ENCODE measurements at places on chromosomes 16 and 17. TPM values are rescaled to one million over a fixed set of nuclear protein-coding genes. Genes with fewer than 3 reads are reported as not detected.

ERN2 gene
- not detected for total RNA-seq

HOXB8 gene
- total RNA-seq = not detected

- peak; percentile 36 for DNase-seq
Measured at GRCh38 chr16:55370762-55371482, 46.9 kb downstream of the IRX6 start.

- DNase-seq = no peak
Measured at GRCh38 chr17:82218349-82219075, 5.9 kb upstream of the CCDC57 start.

DNA sequence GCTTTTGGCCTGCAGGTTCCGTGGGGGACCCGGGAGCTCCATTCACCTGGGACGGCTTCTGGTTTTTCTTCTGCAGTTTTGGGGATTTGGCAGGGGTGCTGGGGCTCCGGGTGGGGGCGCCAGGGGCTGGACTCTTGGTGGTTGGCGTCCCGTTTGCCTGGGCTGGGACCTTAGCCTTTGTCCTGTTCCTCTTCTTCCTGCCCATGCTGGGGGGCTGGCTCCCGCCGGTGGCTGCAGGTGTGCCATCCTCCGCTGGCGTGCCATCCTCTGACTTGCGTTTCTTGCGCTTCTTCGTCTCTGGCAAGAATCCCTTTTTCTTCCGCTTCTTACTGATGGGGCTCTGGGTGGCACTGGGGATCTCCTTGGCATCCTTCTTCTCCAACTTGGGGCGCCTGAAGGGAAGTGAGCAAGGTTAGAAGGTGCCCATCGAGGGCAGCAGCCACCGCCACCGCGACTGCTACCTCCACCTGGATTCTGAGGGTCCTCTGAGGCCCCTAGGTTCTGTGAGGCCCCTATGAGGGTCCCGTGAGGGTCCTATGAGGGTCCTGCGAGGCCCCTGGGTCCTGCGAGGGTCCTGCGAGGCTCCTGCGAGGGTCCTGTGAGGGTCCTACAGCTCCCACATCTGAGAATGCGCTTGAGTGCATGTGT is 15.5 kb downstream of the MYBBP1A start:
- DNase-seq = no peak

DNA sequence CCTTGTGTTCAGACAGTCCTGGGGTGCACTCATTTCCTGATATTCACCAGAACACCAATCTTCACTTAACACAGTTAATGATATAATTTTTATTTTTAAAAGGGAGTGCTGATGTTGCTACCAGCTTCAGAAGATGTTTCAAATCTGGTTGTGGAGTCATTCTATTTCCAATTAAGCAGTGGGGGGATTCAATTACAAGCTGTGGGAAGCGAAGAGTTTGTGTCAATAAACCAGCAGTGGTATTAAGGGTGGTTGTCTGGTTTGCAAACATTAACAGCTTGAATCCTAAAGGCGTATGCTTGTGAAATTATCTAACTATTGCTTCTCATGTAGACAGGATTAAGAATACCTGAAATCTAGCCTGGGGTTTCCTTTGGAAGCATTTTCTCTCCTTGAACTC is 1637.5 kb upstream of the GOT2 start:
- no peak for DNase-seq

DNA sequence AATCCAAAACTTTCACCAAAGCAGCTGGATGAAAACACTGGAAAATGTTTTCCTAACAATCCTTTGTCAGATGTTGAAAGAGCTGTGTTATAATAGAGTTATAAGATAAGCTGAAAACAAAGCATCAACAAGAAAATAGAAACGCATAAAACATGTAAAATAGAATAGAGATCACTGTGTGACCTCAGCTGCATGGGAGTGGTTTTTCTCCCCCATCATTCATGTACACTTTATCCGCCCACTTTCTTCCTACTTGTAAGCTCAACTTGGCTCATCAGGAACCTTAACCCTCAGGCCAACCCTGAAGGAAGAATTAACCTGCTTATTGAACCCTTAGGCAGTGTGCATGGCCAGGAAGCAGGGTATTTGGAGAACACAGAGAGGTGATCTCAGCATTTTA is 238.5 kb upstream of the PMFBP1 start:
- DNase-seq = no peak

DNA sequence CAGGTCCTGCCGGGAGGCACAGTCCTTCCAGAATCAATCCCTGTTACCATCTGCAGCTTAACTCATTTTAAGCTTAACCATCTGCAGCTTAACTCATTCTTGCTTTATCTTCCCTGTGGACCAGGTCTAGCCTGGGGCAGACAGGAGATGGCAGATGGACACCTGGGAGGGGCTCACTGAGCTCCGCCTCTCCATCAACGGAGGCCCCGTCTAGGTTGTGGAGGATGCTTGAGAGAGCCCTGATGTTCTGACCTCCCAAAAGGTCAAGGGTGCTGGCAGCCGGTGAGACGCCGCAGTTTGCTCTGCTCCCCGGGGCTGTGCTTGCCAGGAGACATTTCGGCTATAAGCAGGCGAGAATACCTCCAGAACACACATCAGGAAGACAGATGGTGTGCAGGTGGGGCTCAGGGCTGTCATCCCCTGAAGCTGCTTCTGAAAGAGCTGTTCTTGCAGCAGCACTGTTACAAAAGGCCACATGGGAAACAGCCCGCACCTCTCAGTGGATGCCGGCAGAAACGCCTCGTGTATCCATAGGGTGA is 41.3 kb downstream of the BAIAP2 start:
- DNase-seq = no peak

GRCh38 chr17:27818401-27819105 is 18.2 kb upstream of the NOS2 start:
- DNase-seq = no peak

DNA sequence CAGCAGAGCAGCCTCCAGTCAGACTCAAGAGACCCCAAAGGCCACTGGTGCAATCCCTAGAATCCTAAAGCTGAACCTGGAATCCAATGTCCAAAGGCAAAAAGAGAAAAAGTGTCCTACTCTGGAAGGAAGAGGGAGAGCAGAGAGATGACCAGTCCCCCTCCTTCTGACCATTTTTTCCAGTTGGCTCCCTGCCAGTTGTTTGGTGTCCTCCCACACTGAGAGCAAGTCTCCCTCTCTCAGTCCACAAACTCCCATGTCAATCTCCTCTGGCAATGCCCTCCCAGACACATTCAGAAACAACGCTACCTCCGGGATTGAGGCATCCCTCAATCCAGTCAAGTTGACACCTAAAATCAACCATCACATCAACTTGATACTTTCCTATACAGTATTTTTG is 4.3 kb upstream of the CLEC19A start:
- DNase-seq = no peak

CYB561 gene
- total RNA-seq = 12.9 TPM

SRCIN1 gene
- total RNA-seq = under 0.01 TPM

DNA sequence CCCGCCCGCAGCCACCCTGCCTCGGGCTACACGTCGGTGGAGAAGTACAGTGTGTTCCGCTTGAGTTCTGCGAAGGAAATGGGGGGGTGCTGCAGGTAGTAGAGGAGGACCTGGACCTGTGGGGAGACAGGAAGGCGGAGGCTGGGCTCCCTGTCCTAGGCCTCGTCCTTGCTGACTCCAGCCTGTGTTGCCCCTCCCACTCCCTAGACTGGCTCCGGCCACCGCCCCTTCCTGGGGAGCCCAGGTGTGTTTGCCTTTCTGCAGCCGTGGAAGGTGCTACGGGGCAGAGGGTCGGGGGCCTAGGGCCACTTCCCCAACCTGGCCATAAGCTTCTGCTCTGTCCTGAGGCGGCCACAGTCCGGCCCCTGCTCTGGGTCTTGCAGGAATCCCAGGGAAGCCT is 9.1 kb downstream of the TIMM22 start:
- DNase-seq = no peak

- DNase-seq = peak; percentile 19
Measured at GRCh38 chr17:47719411-47720152, 13.5 kb upstream of the TBX21 start.

DNA sequence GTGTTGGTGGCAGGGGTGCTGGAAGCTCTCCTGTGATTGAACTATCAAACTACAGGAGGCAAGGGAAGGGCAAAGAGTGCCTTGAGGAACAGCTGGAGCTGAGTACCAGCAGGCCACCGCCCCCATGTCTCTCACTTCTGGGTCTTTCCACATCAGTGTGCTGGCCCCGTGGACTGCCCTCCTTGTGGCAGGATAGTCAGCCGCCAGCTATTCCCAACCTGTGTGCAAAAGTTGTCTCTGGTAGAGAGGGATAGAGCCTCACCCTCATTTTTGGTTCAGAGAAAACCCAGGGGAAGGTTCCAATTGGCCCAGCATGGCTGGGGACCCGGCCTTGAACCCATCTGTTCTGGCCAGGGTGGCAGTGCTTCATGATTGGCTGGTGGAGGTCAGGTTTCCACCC is 211.8 kb downstream of the IRF8 start:
- no peak for DNase-seq

EIF3C gene
- total RNA-seq = 216 TPM

GRCh38 chr16:70720425-70721201 is 34.8 kb upstream of the MTSS2 start:
- DNase-seq = no peak

TMEM235 gene
- 0.22 TPM for total RNA-seq

GAS7 gene
- 3.0 TPM for total RNA-seq

GRCh38 chr17:79365836-79366770 is 244.7 kb downstream of the RBFOX3 start:
- no peak for DNase-seq

- DNase-seq = no peak
Measured at GRCh38 chr17:58344791-58345157, 7.2 kb downstream of the SUPT4H1 start.

DNA sequence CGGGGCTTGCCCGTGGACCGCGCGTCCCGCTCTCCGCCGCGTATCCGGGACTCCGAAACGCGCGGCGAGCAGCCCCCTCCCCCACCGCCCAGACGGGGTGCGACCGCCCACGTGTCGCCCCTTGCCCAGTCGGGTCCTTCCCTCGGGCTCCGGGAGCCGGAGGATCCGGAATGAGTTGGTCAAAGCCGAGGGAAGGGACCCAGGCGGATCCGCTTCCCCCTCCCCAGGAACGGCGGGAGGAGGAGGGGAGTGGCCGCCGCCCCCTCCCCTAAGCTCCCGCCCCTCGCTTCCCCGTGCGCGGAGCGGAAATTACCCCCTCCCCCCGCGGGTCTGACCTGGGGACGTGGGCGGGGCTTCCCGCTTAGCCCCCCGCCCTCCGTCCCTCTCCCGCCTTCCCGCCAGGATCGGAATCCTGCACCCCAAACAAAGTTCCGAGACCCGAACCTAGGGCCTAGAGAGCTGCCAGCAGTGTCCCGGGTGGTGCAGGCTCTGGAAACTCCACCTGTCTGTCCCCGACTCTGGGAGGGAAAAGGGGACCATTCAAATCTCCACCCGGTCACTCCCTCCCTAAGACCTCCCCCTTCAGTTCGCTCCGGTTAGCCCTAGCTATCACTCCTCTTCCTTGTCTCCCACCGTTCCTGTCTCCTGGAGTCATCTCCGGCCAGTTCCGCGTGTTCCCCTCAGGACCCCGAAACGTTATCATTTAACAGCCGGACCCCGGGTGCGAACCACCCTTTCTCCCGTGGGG is 1.0 kb upstream of the IGF2BP1 start:
- no peak for DNase-seq

DNA sequence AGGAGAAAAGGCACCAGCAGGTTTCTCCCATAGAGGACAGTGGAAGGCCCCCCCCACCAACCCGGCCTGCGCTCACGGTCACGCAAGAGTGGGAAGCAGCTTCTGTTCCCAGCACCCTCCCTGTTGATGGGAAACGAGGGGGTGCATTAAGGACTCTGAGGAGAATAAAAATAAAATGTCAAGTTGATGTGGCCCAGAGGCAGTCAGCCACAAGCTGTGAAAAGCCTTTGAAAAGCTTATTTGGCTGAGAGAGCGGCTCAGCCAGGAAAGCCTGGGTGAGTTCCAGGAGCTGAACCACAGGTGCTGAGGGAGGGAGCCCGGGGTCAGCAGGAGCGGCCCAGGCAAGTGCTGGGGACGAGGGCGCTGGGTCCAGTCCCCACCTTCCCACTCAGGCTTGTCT is 26.9 kb upstream of the SPATA32 start:
- DNase-seq = no peak

SPHK1 gene
- total RNA-seq = 276 TPM

ZP2 gene
- total RNA-seq = 0.22 TPM

DNA sequence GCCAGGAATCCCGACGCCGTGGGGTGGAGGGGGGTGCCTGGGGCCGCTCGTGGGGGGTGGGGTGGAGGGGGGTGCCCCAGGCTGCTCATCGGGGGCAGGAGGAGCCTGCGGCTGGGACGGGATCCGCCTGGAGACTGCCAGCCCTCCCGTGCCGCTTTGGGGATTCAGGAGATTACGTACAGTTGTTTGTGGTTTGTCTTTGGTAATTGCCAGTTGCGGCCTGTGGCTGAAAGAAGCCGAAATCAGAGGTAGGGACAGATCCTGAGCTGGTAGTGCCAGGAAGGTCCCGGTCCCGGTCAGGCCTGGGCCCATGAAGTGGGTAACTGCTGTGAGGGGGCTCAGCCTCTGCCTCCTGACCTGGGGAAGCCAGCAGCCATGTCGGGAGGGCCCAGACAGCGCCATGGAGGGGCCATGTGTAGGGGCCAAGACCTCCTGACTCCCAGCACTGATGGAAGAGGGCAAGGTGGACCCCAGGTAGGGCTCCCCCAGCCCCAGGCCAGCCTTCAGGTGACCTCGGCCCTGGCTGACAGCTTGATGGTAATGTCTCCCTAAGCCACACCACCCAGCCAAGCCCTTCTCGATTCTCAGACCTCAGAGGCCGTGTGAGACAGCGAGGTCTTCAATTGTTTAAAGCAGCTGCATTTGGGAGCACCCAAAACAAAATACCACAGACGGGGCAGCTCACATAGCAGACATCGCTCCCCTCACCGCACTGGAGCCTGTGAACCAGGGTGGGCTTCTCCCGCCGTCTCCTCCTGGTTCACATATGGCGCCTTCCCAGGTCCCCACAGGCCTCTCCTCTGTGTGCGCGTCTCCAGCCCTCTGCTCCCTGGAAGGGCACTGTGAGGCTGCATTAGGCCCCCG is 34.9 kb upstream of the SSTR5 start:
- DNase-seq = no peak

DNA sequence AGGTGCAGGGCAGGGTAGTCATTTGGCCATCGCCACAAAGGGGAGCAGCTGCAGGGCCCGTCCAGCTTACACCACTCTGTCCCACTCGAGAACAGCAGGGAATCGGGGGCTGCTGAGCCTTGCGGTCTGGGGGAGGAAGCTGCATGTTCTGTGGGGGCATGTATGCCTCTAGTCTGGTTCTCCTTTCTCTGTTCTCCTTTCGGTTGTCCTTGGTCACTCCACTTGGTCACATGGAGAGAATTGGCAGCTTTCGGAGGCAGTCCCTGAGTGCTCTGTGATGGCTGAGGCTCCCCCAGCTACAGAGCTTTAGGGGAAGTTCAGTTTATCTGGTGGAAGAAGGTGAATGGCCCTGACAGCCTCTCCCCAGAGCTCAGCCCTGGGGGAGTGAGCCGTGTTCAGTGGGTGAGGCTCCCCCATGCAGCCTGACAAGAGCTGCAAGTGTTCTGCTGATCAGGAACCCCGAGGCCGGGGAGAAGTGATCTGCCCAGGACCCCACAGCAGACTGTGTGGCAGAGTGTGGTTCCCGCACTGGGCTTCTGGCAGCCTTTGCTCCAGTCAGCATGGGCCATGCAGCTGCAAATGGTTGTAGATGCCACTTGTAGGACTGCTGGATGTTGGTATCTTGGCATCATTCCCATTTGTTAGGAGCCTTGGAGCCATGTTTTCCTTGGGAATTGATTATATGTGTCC is 22.3 kb upstream of the SMPD3 start:
- no peak for DNase-seq

ANKRD13B gene
- 4.8 TPM for total RNA-seq

PRSS8 gene
- not detected for total RNA-seq

CCL1 gene
- total RNA-seq = not detected

Data from lung microvascular endothelial cell (primary cell).